Lower leg skin (tissue), 4 donors: ENCODE measurements at places on chromosomes 1 and 21. TPM values are rescaled to one million over a fixed set of nuclear protein-coding genes. Genes with fewer than 3 reads are reported as not detected.

The HHIPL2 gene
- total RNA-seq = not detected

The PYGO2 gene
- 35.7 TPM for total RNA-seq

The CFAP126 gene
- total RNA-seq = not detected

The CD55 gene
- total RNA-seq = 260 TPM

The SYCP1 gene
- total RNA-seq = not detected

The HSPG2 gene
- 171 TPM for total RNA-seq

The PCAT6 gene
- total RNA-seq = 5.1 TPM

The TNFRSF4 gene
- total RNA-seq = not detected

The KRTAP7-1 gene
- 4.4 TPM for total RNA-seq

The DIO1 gene
- not detected for total RNA-seq

The LPAR3 gene
- 13.0 TPM for total RNA-seq

The IQGAP3 gene
- 3.0 TPM for total RNA-seq

The ADAMTS5 gene
- 8.0 TPM for total RNA-seq

The SLC6A17 gene
- 6.9 TPM for total RNA-seq

The LENEP gene
- not detected for total RNA-seq

The SLC44A3 gene
- 5.7 TPM for total RNA-seq

The NBPF4 gene
- total RNA-seq = not detected

The SLC19A2 gene
- total RNA-seq = 25.2 TPM

The OR2G6 gene
- not detected for total RNA-seq

The SERPINC1 gene
- not detected for total RNA-seq

The MIXL1 gene
- total RNA-seq = not detected

The CD34 gene
- total RNA-seq = 8.5 TPM

The MROH9 gene
- not detected for total RNA-seq
